Stimulated activated CD8-positive, alpha-beta memory T cell treated with anti-CD3 and anti-CD28 coated beads, Interleukin-15, amount 100 ng/mL, for 1 hour (primary cell): ENCODE measurements at places on chromosomes 16 and 17.

DNA sequence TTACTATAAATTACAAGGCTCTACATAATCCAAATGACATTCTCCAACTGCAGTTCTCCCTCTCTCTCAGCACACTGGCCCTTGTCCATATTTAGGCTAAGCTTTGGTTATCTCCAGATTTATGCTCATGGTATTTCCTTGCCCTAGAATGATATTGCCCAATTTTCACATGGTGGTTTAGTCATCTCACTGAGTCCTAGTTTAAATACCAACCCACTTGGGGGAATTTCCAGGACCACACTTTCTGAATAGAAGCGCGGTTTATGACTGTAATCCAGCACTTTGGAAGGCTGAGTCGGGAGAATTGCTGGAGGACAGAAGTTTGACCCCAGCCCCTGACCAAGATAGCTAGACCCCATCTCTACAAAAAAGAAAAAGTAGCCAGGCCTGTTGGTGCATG is 280.1 kb upstream of the MON1B start:
- DNase-seq: no peak

DNA sequence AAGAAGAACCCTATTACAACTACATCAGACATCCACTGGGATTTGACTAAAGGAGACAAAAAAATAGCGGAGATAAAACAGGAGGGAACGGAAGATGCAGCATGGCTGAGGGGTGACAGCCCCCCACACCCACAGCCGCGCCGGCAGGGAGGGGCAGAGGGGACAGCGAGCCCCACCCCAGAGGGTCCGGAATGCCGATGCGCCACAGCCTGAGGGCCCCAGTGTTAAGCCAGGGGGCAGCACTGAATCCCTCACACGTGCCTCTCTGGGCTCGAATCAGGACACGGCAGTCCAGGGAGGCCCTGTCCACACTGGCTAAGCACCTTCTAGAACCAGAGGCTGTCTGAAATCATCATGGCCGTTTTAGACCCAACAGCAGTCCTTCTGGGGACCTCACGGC is 18.8 kb downstream of the MAP1LC3B start:
- no peak for DNase-seq

GRCh38 chr17:59890720-59891119 is 2.0 kb downstream of the TUBD1 start:
- DNase-seq: no peak

GRCh38 chr17:43631429-43631828 is 30.3 kb downstream of the MEOX1 start:
- DNase-seq: no peak

DNA sequence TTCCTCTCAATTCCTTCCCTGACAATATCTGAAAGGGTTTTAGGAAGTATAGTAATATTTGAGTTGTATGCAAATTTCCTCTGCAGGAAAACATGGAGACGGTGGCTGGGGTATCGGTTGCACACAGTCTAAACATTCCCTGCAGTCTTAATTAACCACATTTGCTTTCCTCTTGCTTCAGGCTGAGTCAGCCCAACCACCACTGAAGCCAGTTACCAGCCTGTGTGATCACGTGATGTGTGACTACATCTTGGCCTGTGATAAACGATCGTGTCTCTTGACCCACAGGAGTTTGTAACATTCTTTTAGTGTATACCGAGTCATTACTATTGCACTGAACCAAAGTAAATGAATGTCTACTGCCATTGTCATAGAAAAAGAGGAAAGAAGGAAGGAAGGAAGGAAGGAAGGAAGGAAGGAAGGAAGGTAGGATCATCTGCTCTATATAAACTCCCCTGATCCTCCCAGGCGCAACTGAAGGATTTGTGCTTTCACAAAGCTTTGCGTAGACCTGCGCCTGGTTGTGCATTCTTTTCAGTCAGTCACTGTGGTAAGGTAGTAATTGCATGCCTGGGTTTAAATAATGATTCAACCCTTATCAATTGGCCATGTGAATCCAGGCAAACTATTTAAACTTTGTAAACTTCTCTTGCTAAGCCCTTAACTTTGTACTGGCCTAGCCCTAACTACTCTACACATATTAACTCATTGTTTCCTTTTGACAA is 280.6 kb upstream of the SALL1 start:
- DNase-seq: no peak

- no peak for DNase-seq
Measured at GRCh38 chr16:2160915-2161551, 5.5 kb downstream of the TRAF7 start.

DNA sequence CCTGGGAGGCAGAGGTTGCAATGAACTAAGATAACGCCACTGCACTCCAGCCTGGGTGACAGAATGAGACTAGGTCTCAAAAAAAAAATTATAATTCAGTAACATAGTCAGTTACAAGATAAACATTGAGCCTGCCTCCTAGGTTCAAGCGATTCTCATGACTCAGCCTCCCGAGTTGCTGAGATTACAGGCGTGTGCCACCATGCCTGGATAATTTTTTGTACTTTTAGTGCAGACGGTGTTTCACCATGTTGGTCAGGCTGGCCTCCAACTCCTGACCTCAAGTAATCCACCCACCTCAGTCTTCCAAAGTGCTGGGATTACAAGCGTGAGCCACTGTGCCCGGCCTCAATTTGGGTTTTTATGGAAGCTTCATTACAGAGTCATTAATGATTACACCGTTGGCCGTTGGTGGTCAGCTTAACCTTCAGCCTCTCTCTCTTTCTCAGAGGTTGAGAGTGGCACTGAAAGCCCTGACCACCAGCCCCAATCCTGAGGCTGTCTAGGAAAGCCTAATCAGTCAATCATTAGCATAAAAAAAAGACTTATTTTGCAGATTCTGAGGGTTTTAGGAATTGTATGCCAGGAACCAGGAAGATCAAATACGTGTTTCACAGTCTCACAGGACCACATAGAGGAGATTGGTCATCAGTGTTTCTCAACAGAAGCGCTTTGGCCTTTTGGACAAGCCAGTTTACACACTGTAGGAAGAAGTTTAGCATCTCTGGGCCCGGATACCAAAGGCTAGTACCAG is 1.3 kb upstream of the LRRC37A3 start:
- no peak for DNase-seq

DNA sequence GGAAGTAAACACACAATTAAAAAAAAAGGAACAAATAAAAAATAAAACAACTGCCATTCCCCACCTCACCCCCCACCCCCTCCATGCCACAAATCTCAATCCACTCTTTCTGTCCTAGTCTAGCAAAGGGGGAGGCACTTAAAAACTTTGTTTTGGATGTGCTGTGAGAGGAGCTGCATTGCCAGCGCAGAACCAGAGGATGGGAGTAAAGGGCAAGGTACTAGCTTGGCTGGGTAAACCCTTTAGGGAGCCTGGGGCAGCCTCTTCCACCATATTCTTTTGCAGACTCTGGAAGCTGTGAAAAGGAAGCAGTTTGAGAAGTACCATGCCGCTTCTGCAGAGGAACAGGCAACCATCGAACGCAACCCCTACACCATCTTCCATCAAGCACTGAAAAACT is 1.4 kb downstream of the MRPS7 start:
- DNase-seq: no peak

- DNase-seq: no peak
Measured at GRCh38 chr16:68627951-68628425, 17.1 kb upstream of the CDH3 start.

- DNase-seq: no peak
Measured at GRCh38 chr16:54268340-54268739, 18.2 kb downstream of the IRX3 start.

DNA sequence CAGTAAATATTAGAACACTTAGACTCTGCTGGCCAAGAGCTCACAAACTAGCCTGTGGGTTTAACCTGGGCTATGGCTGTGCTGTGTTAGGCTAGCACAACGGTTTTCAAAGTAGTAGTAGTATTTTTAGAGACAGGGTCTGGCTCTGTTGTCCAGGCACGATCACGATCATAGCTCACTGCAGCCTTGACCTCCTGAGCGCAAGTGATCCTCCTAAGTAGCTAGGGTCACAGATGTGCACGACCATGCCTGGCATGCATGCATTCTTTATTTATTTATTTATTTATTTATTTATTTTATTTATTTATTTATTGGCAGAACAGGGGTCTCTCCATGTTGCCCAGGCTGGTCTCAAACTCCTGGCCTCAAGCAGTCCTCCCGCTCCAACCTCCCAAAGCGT is 10.3 kb downstream of the MRPL27 start:
- DNase-seq: no peak

- DNase-seq: no peak
Measured at GRCh38 chr16:7372095-7372494, 39.5 kb downstream of the RBFOX1 start.

DNA sequence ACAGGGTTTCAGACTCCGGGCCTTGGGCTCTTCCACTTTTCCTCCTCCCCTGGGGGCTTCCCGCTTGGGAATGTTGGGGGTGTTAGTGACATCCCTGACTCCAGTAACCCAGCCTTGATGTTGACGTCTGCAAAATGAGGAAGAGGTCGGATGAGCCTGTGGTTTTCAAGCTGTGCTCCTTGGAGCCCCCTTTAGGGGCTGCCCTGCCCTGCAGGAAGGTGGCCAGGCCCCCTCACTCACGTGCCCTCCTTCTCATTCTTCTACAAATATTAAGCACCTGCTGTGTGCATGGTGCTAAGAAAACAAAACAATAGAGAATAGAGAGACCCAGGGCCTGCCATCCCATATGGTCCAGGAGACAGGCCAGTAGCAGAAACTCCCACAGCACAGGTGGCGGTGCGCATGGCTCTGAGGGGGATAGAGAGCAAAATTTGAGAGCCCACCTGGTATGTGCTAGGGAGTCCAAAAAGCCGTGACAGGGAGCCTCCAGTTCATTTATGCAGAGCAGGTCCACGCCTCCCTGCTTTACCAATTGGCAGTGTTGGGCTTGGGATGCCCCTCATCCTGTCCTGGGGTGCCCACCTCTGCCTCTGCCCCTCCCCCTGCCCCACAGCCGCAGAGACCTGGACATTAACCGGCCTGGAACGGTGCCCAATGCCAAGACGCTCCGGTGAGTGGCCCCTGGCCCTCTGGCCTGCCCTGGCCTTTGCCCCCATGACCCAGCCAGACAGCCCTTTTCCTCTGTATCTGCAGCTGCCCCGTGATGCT is 7.4 kb downstream of the NDRG4 start:
- DNase-seq: no peak

DNA sequence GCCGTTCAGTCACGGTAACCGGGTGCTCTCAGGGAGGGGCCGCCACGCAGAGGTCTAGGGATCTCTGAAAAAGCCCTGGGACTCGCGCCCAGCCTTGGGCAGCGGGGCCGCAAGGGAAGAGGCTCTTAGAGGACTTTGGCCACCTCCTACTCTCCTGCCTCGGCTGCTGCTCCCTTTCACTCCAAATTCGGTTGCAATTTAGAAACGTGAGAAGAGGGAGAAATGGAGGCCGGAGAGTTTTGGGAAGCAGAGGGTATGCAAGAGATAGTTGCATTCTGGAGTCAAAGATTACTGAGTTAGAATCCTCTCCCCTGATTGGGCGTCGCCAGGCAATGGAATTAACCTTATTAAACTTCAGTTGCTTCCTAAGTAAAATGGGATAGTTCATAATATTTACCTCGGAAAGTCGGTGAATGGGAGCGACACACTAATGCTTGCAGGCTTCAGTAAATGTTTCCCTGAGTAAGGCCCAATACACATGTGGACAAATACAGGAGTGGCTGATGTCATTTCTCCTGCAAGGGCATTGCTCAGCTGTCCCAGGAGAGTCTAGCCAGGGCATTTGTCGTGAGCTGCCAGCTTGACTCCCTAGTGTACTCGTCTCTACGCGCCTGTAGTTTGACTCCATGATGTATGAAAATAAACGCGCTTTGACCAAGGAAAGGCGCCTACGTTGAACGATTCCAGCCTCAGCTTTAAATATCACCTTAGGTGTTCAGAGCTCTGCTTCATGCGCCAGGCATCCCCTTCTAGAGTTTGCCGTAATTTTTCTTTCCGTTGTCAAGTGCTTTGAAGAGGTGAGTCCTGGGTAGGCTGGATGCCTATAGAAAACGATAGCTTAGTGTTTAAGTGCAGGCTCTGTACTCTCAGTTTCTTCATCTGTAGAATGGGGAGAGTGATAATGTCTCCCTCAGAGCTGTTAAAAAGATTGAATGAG is 667 bp downstream of the OGFOD1 start:
- no peak for DNase-seq

GRCh38 chr16:19463468-19464315 is 46.0 kb downstream of the TMC5 start:
- no peak for DNase-seq

- DNase-seq: no peak
Measured at GRCh38 chr16:270381-271255, 5.1 kb downstream of the RGS11 start.

DNA sequence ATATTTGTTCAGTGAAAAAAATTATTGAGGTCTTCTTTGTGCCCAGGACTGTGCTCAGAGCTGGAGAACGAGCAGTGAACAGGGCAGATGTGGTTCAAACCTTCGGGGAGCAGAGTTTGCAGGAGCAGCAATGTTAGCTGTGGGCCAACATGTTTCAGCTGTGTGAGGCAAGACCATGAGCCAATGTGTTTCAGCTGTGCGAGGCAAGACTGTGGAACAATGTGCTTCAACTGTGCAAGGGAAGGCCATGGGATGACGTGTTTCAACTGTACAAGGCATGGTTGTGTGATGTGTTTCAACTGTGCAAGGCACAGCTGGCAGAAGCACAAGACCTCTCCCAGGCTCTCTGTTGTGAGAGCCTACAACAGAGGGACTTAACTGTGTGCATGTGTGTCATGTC is 35.2 kb upstream of the SDK2 start:
- no peak for DNase-seq
